HFFc6 (cell line): ENCODE measurements at places on chromosomes 11 and 22.
A peak's percentile ranks its signal among the peaks of the same experiment; 100 is the strongest.

- DNase-seq: no peak
Observed at GRCh38 chr11:57306940-57307565, 17.7 kb downstream of the TNKS1BP1 start.

DNA sequence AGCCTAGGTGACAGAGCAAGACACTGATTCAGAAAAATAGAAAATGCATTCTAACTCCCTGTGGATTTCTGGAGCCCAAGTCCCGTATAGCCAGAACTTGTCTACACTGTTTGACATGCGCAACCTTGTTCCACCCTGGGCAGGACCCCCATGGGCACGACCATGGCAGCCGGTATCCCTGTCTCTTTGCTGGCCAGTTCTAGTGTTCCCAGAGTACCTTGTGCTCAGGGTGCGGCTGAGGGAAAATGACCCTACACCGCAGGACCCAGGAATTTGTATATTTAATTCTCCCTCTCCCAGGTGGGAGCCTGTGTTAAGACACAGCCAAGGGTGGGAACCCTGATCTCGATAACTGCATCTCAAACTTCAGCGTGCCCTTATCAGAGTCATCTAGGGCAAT lies 36.7 kb upstream of the RIC3 start:
- DNase-seq: no peak

DNA sequence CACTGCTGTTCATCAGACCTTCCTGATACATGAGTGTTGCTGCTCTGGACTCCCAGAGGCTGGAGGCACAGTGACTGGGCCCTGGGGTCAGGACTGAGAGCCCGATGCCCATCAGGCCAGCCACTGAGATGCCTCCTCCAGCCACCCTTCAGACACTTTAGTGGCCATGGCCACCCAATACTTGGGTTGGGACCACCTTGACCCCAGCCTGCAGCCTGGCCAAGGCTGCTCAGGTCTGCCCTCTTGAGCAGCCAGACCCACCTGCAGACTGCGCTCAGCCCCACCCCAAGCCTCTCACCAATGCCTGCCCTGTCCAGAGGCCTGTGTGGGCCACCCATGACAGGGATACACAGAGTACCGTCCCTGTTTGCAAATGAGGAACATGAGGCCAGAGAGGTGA lies 4.2 kb downstream of the RNF215 start:
- no peak for DNase-seq

DNA sequence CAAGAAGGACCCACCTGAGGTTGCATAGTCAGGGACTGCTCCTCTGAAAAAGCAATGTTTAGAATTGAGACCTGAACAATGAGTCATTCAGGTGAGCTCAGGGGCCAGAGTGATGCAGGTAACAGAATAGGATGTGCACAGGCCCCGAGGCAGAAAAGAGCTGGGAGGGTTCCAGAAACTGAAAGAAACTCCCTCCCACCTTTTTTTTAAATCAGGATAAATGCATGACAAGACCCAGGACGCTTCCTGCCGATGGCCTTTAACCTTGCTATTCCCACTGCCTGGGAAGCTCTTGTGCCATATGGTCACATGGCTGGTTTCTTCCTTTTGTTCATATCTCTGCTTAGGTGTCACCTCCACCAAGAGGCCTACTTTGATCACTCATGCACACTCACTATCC lies 214.2 kb upstream of the ZBED5 start:
- no peak for DNase-seq

DNA sequence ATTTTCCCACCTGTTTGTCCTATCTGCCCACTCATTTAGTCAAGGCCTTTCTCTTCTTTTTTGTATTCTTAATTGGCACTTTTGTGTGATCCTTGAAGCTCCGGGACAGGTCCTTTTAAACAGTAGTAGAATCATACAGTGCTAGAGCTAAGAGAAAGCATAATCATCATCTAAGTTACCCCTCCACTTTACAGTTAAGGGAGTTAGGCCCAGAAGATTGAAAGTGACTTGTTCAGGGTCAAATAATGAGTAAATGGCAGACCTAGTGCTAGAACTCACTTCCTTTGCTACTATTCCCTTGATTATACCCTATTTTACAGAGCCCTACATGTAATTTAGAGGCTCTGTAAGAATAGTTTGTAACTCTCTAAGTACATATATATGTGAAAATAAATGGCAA lies 2.5 kb downstream of the USP47 start:
- no peak for DNase-seq

- DNase-seq: no peak
Observed at GRCh38 chr11:69259096-69259495, 34.9 kb upstream of the MYEOV start.

GRCh38 chr11:69425895-69426544 lies 55.4 kb upstream of the LINC01488 start:
- no peak for DNase-seq

DNA sequence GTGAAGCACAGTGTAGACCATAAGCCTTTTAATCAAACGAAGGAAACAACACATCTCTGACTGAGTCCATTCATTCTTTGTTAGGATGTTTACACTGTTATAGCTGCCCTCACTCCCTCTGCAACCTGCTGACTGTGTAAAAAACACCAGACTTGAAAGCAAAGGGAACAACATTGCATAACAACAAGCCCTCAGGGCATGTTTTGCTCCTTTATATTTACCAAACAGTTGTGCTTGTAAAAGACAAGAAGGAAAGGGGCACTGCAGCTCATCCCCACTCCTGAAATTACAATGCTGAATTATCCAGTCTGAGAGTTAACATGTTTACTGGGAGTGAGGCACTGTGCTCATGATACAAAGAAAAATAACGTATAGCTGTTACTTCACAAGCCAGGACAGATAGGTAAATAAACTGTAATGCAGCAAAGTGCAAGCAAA lies 46.4 kb downstream of the RAB30 start:
- no peak for DNase-seq

DNA sequence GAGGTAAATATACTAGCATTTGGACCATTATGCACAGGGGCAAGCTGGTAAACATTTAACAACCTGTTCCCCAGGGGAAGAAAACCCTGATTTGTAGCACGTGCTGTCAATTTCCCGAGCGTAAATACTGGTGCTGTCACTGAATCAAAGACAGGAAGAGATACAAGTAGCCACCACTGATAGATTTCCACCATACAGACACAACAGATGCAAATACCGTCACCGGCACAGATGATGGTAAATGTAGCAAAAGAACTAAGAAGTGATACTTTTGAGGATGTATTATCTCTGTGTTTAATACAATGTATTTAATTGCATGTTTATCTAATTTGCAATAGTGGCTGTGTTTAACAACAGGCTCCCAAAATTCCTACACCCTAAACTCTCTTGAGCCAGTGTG lies 39.6 kb downstream of the SHISAL1 start:
- no peak for DNase-seq

GRCh38 chr11:11027288-11027687 lies 169.4 kb upstream of the ZBED5 start:
- DNase-seq: peak; percentile 88

GRCh38 chr22:27617214-27617881 lies 184.2 kb downstream of the MN1 start:
- DNase-seq: no peak

- DNase-seq: no peak
Observed at GRCh38 chr22:47084226-47084625, 321.8 kb downstream of the TBC1D22A start.

DNA sequence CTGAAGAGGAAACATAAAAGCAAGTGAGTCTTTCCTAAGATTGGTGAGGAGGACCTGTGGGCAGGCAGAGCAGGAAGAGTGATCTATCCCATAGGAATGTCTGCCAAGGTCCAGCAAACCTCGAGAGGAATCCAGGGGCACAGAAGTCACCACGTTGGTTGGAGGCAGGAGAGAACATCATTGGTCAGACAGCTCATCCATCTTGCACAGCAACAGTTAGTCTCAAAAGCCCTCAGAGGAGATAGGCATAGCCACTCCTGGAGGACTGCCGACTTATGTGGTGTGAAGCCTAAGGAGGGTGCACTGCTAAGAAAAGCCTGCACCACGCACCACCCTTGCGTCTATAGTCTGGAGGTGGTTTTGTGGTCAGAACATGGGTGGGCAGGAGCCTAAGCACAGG lies 109.1 kb downstream of the RASSF10 start:
- peak; percentile 99 for DNase-seq

- DNase-seq: no peak
Observed at GRCh38 chr11:130144861-130145281, 14.7 kb upstream of the ST14 start.
